ENCODE measurements at places on chromosomes 3 and 15.
A peak's percentile ranks its signal among the peaks of the same experiment; 100 is the strongest.

- no peak for DNase-seq
Observed at GRCh38 chr3:126345641-126346460, 11.4 kb downstream of the KLF15 start.

- DNase-seq: no peak
Observed at GRCh38 chr3:190182418-190183043, 61.8 kb upstream of the P3H2 start.

GRCh38 chr15:100596792-100597191 lies 5.2 kb downstream of the LINS1 start:
- DNase-seq: peak; percentile 64

DNA sequence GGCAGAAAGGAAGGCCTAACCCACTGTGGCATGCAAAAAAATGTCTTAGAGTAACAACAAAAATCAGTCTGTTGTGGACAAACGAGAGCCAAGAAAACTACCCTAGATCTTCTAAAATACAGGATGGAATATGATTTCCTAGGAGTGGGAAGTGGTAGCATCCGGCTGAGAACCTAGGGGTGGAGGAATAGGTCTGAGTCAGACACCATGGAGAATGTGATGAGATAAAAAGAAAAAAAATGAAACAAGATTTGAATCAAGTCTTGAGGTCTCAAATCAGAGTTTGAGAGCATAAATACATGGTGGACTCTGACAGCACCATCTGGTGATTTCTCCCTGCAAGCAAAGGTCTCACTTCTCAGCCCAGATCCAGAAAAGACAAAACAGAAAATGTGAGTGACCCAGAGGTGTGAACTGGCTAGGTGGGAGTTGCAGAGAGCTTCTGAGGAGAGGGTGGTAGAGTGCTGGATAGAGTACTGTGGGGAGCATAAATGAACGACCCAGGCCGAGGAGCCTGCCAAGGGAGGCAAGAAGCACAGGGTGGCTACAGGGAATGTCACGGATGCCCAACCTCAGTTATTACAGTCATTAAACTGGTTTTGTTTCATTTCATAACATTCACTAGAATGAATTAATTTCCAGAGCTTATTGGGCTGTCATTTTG lies 27.6 kb upstream of the VEPH1 start:
- no peak for DNase-seq

GRCh38 chr3:195834675-195835583 lies 23.2 kb upstream of the MUC4 start:
- DNase-seq: no peak

GRCh38 chr3:46708401-46709156 lies 7.4 kb downstream of the TMIE start:
- DNase-seq: no peak

DNA sequence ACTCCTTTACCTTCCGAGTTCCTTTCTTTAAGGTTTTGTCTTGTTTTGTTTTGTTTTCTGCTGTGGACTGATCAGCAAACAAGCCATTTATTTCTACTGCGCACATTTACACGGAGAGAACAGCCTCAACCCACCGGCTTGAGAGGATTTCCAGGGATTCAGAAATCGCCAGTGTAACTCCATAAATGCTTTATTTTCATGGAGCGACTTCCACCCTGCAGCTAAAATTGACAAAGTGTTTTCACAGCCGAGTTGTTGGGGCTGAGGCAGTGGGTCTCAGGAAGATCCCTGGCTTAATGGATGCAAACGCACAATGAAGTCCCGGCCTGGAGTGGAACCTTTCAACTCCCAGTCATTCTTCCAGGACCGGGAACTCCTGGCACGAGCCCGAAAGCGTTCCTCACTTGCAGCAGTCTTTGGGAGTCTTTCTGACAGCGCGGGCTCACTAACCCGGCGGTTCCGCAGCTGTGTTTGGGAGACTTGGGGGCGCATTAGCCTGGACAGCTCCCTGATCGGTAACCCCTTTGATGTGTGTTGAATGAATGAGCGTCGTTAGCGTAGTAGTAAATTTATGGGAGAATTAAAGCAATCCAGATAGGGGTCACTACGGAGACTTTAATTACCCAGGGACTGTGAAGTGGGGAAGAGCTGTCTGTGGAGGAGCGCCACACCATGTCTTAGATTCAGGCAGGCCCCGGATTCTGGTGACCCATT lies 785 bp upstream of the MYRIP start:
- no peak for DNase-seq

DNA sequence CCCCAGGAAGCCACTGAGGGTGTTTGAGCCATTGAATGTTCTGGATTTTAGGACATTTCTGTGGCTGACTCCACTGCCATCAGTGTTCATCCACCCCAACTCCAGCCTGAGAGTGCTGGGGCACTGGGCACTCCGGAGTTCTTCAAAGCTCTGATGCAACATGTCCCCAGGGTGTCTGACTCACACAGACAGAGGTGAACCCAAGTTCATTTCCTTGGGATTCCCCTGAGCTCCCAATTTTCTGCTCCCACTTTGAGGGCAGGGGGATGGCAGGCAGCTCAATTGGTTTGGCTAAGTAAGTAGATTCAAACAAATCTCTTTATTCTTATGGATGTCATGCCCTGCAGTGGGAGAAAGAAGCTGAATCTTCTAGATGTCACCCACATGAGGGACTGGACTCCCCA lies 2.2 kb downstream of the STRA6 start:
- no peak for DNase-seq

GRCh38 chr3:43742920-43743319 lies 52.2 kb downstream of the ABHD5 start:
- no peak for DNase-seq

DNA sequence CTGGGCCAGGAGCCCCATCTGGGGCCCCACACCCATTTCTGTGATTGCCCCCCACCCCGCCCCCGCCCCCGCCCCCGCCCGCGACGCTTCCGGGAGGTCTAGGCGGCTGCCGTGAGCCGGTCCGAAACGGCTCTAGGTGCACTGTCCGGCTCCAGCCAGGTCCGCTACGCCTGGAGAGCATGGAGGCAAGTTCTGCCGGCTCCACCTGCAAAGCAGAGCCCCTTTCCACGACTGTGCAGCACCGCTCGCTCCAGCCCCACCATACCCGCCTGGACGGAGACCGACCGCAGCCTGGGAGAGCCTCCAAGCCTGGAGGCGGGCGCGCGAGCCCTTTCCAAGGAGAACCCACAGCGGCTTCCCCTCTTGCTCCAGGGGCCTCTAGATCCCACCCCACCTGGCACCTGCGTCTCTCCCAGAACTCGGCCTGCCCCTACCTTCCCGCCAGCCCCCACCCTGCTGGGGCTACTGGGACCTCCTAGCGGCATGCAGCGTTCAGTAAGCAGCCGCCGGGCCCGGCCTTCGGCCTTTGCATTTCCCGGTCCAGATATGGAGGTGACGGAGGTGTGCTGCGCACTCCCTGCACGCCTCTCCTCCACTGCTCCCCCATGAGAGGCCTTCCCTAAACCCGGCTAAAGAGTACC lies 66.2 kb downstream of the KLF13 start:
- DNase-seq: no peak

GRCh38 chr3:138845771-138846173 lies 11.0 kb upstream of the PIK3CB start:
- no peak for DNase-seq

- no peak for DNase-seq
Observed at GRCh38 chr3:122893282-122893681, 98.4 kb downstream of the SLC49A4 start.

GRCh38 chr3:64053581-64053980 lies 30.3 kb upstream of the PSMD6 start:
- DNase-seq: no peak

GRCh38 chr3:50194128-50194902 lies 2.9 kb downstream of the GNAT1 start:
- peak; percentile 49 for DNase-seq

- DNase-seq: no peak
Observed at GRCh38 chr3:17423786-17424536, 318.5 kb downstream of the TBC1D5 start.

GRCh38 chr3:127151251-127151564 lies 41.7 kb upstream of the PRR23E start:
- no peak for DNase-seq

DNA sequence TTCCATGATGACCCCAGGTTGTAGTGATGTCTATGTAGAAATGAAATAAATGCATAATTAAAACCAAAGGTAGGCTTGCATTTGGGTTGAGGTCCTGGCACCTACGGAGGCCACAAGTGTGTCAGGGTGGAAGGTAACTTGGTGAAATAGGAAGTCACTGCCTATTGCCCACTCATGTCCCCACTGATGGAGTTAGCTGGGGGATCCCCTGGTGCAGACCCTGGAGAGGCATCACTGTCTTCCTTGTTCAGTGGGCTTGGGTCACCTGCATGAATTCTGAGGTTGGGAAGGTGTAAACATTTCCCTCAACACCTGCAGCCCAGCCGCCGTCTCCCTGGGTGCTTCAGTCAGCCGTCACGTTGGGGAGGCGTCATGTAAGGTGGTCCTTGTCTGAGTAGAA lies 97.1 kb downstream of the APBA2 start:
- DNase-seq: no peak

DNA sequence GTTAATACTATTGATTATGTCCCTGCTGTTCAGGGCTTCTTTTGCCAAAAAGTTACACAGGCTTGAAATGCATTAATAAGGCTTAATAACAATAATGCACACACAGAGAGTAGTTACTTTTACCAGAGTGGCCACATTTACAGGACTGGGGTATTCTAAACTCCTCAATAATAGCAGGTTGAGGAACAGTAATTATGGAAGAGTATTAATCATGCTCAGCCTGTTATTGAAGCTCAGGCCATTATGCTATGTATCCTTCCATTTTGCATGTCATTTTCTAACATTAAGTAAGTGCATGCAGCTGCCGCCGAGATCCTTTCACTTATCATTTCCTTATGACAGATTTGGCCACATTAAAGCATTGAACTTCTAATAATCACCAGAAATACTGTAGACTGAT lies 5.7 kb downstream of the ARRDC4 start:
- DNase-seq: no peak

DNA sequence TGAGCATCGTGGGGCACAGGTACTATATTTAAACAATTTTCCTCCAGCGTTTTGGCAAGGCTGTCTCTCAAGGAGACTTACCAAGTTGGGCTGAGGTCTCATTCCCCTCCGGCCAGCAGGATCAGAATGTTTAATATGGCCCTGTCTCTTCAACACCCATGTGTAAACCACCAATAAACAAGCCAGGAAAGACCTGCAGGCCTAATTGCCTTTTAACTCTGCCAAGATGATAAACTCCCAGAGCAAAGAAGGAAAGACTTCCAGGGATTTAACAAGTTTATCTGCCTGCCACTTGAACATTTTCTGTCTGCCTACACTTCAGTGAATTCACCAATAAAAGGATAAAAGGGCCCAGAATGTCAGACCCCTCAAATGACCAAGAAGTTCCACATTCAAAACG lies 130.3 kb upstream of the WNT5A start:
- no peak for DNase-seq

- DNase-seq: peak; percentile 58
Observed at GRCh38 chr3:16704941-16705340, 99.7 kb upstream of the DAZL start.

DNA sequence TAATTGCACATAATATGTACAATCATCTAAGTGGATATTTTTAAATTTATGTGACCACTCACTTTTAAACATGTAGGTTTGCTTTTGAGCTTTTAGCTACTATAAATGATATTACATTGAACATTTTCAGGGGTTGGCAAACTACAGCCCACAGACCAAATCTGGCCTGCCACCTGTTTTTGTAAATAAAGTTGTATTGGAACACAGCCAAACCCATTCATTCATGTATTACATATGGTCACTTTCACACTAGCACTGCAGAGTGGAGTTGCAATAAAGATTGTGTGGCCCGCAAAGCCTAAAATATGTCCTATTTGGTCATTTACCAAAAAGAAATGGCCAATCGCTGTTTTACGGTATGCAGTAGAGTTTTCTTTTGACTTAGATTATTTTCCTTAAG lies 21.2 kb downstream of the CMTM7 start:
- DNase-seq: no peak

DNA sequence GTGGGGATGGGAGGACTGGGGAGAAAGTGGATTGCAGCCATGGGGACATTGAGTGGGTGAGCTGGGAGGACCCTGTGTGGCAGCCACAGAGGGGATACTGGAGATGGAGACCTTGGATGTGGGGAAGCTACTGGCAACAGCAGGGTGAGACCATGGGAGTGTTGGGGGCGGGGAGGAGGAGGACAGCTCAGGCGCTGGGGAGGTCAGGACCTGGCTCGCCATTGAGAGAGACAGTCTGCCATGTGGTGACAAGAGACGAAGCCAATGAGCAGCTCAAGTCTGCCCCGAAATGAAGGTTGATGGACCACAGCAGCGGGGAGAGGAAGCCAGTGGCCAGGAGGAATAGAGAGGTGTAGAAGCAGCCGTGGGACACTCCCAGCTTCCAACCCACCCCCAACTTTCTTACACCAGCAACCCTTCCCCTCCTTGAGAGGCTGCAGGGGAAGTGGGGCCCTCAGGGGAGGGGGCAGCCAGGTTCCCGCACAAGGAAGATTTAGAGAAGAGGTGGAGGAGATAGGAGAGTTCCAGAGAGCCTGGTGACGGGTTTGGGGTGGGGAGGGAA lies 118.1 kb downstream of the ASB7 start:
- no peak for DNase-seq

- peak; percentile 32 for DNase-seq
Observed at GRCh38 chr3:16484984-16485383, 28.5 kb downstream of the RFTN1 start.

DNA sequence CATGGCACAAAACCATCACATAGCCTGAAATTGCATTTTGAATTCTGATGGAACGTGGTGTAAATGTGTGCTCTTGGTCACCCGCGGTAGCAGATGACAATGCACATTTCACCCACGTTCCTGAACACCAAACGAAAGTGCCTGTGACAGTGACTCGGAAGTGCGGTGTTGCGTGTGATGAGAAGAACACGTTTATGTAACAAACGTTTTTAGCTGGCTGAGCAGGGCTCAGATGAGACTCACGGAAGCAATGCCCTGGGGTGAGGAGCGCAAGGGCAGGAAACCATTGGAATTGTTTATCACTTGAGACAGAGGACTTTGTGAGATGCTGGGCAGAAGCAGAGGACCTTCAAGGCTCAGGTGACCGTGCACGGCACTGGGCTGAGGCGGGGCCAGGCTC lies 449.2 kb upstream of the CFAP20DC start:
- DNase-seq: no peak

DNA sequence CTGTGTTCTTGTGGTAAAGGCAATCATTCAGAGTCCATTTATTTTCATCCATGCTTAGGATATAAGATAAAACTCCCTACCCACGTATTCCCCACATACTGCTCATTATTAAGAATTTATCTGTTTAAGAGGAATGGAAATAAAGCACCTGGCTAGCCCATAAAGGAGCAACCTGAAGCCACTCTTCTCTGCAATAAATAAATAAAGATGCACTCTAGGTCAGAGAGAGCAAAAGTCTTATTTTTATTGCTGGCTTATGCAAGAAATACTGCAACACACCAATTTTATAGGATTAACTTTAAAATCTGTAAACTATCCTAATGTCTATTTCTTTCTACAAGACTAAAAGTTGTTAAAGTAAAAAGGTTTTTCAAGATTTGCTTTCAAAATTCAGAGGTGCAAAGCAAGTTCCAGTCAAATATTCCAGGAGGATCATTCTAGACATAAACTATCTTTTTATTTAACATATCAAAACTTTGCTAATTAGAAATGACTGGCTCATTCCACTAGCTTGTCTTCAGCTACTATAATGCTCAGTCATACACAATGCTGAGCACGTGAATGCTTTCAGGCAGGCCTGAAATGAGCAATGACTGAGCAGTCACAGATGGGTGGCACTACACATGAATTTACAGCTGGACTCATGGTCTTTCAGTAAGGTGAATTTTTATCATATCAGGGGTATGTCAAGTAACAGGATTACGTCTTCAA lies 7.1 kb downstream of the TJP1 start:
- DNase-seq: no peak

Data from suppressor macrophage treated with lipopolysaccharide for 4 hours (primary cell).